ENCODE measurements at places on chromosomes 5 and 9.

DNA sequence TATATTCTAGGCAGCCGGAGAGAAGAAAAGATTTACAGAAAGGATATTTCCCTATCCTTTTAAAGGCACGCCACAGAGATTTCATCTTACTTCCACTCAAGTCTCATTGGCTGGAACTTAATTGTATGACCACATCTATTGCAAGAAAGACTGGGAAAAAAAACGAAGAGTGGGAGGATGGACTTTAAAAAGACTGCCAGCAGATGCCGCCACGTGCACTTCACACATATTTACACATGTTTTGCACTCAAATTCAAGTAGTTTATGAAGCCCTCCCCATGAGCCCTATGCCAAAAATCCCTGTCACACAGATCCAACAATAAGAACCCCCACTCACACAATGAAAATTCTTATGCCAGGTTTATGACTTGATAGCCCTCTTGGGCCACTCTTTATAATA, 138.5 kb upstream of the TYRP1 start:
- H3K4me3 ChIP-seq, result no peak overlapping the region
- no peak for DNase-seq
- no peaks in the 10 kb centered on the region for H3K4me1 ChIP-seq
- H3K27ac ChIP-seq, result no peak overlapping the region

DNA sequence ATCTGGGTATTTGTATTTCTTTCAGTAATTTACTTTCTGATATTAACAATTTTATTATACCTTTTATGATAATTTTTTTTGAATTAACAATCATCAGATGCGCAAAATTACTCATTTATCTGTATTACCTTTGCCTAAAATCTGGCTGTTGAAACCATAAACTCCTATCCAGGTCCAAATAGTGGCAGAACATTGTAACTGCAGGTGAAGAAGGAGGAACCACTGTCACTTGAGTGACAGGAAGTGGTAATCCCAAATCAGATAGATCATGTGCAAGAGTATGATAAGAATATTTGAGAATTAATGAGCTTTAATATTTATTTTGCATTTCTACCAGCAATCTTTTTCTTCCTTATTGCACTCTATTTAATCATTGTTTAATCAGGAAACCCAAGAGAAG, 139.3 kb upstream of the TLE4 start:
- H3K36me3 ChIP-seq, result no peaks in the 10 kb centered on the region
- H3K27ac ChIP-seq, result no peak overlapping the region
- peaks cover 6% of the 10 kb centered on the region for H3K27me3 ChIP-seq
- no peak for DNase-seq
- H3K4me1 ChIP-seq, result no peaks in the 10 kb centered on the region
- H3K4me3 ChIP-seq, result no peak overlapping the region

DNA sequence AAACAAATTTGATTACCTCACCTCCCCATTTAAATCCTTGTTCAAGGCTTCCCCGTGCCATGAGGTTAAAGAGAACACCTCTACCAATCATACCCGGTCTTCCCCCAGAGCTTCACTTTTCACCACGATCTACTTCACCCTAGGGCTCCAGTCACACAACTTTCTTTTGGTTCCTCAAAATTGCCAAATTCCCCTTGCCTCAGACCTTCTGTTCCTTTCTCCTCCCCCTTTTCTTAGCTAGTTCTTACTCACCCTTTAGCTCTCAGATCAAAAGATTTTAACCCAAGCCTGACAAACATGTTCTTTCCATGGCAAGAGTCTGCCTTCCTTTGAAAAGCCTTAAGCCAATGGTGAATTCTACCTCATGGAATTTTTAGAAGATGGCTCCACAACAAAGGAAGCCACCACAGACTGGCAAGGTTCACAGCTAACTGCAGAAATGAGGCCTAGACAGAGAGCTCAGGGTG, 56.7 kb downstream of the MAPKAP1 start:
- peaks cover 42% of the 10 kb centered on the region for H3K4me1 ChIP-seq
- peaks cover 6% of the 10 kb centered on the region for H3K36me3 ChIP-seq
- no peaks in the 10 kb centered on the region for H3K27me3 ChIP-seq
- H3K4me3 ChIP-seq, result peak overlapping the region; percentile 70
- peak overlapping the region; percentile 92 for H3K27ac ChIP-seq

- no peak overlapping the region for H3K4me3 ChIP-seq
- no peak overlapping the region for H3K27ac ChIP-seq
- no peaks in the 10 kb centered on the region for H3K27me3 ChIP-seq
These were observed 270.8 kb downstream of the KDM4C start for GRCh38 chr9:7028591-7028990.

DNA sequence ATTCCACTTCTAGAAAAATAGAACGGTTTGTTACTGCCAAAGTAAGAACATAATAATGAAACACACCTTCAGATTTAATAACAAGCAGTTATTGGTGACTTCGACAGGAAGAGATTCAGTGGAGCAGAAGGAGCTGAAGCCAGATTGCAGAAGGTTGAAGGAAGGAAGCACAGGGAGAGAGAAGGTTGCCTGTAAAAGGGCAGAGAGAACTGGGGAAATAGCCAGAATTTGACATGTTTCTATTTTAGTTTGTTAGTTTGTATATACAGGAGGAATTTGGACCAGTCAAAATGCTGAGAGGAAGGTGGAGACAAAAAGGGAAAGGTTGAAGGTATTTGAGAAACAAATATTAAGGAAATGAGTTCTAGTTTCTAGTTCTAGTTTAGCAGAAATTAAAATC, 269.2 kb upstream of the ELAVL2 start:
- H3K4me3 ChIP-seq, result no peak overlapping the region
- no peak for DNase-seq
- H3K27me3 ChIP-seq, result no peaks in the 10 kb centered on the region

DNA sequence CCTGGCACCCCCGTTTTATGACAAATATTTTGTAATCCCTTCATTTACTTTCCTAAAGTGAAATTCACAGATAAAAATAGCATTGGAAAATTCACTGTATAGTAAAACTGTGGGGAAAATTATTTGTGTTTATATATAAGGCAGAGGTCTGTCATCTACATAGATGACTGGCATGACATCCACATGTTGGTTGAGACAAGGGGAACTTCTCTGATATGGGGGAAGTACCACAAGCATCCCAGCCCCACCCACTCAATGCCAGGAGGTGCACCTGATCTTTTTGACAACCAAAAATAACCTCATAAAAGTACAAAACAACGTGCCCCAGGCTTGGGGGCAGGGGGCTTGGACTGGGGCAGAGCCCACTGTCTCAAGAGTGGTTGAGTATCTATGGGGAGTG, 6.3 kb upstream of the TDRD7 start:
- no peak overlapping the region for H3K27ac ChIP-seq
- H3K4me1 ChIP-seq, result no peaks in the 10 kb centered on the region
- peaks cover 5% of the 10 kb centered on the region for H3K36me3 ChIP-seq

DNA sequence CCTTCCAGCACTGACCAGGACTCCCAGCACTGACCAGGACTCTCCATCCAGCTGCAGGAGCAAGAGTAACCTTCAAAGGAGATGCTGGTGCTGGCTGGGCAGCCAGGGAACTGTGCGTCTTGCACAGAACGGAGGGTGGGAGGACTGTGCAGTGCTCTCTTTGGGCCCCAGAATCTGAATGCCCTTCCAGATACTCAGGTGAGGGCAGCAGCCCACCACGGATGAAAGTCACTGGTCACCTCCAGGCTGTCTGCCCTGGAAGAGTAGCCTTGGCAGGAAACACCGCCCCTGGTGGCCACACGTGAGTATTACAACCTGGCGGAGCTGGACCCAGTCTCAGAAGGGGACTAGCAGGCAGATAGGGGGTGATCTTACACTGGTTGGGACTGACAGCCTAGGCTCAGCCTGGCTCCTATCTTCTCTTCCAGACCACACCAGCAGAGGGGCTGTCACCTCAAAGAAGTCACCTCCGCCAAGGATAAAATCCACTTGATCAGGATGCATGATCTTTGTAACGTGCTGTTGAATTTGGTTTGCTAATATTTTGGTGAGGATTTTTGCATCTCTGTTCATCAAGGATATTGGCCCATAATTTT, 4.8 kb upstream of the SARDH start:
- H3K36me3 ChIP-seq, result no peaks in the 10 kb centered on the region
- H3K4me3 ChIP-seq, result no peak overlapping the region
- H3K27me3 ChIP-seq, result peaks cover 6% of the 10 kb centered on the region
- H3K27ac ChIP-seq, result no peak overlapping the region
- H3K4me1 ChIP-seq, result no peaks in the 10 kb centered on the region

- no peaks in the 10 kb centered on the region for H3K27me3 ChIP-seq
- H3K36me3 ChIP-seq, result no peaks in the 10 kb centered on the region
- peak overlapping the region; percentile 46 for H3K27ac ChIP-seq
- H3K4me3 ChIP-seq, result no peak overlapping the region
- no peak for DNase-seq
These were observed 292.7 kb downstream of the CWC27 start for GRCh38 chr5:65061250-65061973.

DNA sequence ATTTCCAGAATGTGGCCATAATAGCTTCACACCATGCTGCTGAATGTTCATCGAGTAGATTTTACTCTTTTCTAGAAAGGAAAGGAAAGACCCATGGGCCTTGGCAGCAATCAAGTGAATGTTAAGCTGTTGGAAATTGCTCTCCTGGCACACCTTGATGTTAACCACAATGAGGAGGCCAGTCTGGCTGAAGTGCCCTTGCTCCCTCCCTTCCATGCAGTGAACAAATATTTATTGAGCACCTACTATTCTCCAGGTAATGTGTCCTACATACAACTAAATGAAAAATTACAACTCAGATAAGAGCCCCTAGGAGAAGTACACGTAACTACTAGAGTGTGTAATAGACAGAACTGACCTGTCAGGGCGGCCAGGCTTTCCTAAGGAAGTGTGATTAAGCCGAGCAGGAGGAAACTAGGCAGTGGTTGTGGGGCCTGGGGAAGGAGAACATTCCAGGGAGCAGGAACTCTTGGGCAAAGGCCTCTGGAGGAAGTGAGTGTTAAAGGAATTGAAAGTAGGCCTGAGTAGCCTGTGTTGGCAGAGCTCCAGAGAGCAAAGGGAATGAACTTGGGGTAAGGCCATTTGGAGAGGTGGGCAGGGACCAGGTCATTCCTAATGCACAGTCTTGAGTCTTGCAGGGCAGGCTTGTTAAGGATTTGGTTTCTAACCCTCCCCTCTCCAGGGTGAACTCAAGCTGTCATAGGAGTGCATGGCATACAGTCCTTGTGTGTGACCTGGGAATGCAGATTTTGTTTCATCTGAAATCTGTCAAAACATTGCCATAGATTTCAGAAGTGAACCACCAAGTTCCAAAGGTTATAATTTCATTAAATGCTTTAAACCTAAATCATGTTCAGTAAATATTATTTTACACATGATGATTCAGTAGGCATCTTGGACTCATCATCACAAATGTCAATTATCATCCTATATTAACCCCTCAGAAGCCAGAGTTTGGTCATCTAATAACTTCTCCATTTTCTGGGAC, 9.0 kb upstream of the ZSWIM6 start:
- peaks cover 20% of the 10 kb centered on the region for H3K4me1 ChIP-seq
- no peak overlapping the region for H3K27ac ChIP-seq
- DNase-seq, result no peak
- H3K36me3 ChIP-seq, result no peaks in the 10 kb centered on the region
- peaks cover 4% of the 10 kb centered on the region for H3K27me3 ChIP-seq

- H3K27me3 ChIP-seq, result peaks cover 10% of the 10 kb centered on the region
- no peak for DNase-seq
- no peak overlapping the region for H3K4me3 ChIP-seq
- H3K27ac ChIP-seq, result no peak overlapping the region
- peaks cover 3% of the 10 kb centered on the region for H3K4me1 ChIP-seq
These were observed 66.0 kb upstream of the SMIM15 start for GRCh38 chr5:61228229-61228628.

DNA sequence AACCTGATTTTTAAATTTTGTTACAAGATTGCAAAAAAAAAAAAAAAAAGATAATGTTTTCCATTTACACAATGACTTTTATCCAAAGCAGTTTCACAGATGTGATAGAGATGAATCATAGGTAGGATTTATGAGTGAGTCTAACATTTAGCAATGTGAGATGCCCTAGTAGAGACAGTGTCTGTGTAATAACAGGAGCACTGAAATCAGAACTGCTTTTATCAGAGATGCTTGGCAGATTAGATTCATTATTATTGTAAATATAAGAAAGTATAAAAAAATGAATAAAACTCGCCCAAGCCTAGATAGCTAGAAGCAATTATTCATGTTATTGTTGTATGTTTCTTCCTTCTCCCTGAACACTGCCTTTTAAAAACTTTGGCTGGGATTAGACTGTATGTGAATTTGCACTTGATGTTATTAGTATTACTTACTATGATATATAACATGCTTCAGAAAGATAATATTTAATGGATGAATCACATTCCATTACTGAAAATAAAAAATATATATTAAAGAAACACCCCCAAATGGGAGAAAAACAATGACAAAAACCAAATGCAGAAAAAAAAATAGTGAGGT, 567.3 kb upstream of the KLF4 start:
- no peak for DNase-seq
- no peak overlapping the region for H3K4me3 ChIP-seq
- H3K27ac ChIP-seq, result no peak overlapping the region
- no peaks in the 10 kb centered on the region for H3K36me3 ChIP-seq
- no peaks in the 10 kb centered on the region for H3K4me1 ChIP-seq

DNA sequence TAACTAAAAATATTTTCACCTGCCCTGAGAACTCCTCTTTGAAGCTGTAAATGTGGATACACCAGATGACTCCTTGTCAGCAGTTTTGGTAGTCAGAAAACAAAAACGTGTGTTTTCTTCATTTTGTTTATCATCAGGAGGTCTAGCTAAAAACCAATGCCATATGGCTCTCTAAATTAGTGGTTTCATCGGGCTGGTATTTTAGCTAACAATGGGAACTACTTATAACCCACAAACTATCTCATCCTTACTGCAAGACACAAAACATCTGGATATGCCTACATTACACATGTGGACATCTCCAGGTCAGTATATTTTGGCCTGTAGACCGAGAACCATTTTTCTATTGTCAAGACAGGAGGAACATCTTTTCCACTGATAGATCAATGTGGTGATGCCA, 56.2 kb downstream of the GAS1 start:
- no peak overlapping the region for H3K27ac ChIP-seq
- H3K4me3 ChIP-seq, result no peak overlapping the region
- H3K36me3 ChIP-seq, result no peaks in the 10 kb centered on the region
- peaks cover 6% of the 10 kb centered on the region for H3K27me3 ChIP-seq
- no peak for DNase-seq
- H3K4me1 ChIP-seq, result no peaks in the 10 kb centered on the region

DNA sequence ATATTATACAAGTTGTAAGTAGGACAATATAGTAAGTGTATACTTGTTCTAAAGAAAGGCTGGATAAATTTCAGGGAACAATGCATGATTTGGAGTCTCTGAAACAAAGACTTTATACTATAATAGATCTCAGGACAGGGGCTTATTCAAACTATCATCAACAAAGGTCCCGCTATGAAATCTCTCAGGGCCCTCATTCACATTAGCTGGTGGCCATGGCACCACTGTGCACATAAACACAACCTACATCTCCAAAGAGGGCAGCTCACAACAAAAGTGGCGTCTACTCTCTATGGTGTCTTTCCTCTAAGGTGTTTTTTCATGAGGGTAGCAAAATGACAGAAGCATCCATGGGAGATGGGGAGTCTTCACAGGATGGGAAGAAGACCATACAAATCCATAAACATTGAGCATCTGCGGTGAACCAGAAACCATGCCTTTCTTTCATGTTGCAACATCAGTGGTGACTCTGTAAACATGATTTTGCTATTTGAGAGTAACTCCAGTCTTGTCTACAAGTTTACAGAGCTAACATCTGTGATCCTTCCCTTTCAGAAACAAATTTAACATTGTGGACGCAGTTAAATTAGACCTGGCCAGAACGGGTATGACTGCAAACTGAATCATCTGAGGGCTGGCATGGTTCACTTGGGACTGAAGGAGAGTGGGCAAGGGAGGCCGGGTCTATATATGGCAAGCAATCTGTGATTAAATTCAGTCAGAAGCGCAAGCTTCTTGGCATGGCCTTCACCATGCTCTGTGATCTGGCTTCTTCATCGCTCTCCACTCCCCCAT, 5.5 kb downstream of the TTLL11 start:
- H3K36me3 ChIP-seq, result no peaks in the 10 kb centered on the region
- peaks cover 27% of the 10 kb centered on the region for H3K4me1 ChIP-seq
- H3K4me3 ChIP-seq, result no peak overlapping the region
- H3K27me3 ChIP-seq, result no peaks in the 10 kb centered on the region
- no peak overlapping the region for H3K27ac ChIP-seq
- no peak for DNase-seq
